Hematopoietic multipotent progenitor cell treated with erythropoietin and hydrocortisone succinate and interleukin-3 and kit ligand, for 6 days (in vitro differentiated cells): ENCODE measurements at places on chromosomes 13 and 19.

- no peak for DNase-seq
Measured at GRCh38 chr19:31152906-31153305, 196.3 kb downstream of the TSHZ3 start.

DNA sequence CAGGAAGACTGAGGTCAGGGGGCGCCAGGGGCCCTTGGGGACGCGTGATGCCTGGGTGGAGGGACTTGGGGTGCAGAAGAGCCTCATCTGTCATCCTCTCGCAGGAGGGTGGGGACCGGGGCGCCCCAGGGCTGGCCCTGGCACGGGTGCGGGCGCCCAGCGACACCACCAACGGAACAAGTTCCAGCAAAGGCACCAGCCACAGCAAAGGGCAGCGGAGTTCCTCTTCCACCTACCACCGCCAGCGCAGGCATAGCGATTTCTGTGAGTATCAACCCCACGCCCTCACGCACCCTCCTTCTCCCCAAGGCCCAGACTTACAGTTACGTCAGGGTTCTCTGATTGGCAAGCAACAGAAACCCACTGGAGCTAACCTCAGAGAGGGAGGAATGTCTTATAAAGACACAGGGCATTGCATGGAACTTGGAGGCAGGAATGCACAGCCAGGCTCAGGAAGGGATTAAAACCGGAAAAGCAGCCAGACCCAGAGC lies 29.4 kb downstream of the MARK4 start:
- DNase-seq: no peak

GRCh38 chr13:34816908-34817665 lies 125.0 kb upstream of the NBEA start:
- no peak for DNase-seq

- DNase-seq: no peak
Measured at GRCh38 chr19:41206456-41206855, 12.6 kb upstream of the AXL start.

DNA sequence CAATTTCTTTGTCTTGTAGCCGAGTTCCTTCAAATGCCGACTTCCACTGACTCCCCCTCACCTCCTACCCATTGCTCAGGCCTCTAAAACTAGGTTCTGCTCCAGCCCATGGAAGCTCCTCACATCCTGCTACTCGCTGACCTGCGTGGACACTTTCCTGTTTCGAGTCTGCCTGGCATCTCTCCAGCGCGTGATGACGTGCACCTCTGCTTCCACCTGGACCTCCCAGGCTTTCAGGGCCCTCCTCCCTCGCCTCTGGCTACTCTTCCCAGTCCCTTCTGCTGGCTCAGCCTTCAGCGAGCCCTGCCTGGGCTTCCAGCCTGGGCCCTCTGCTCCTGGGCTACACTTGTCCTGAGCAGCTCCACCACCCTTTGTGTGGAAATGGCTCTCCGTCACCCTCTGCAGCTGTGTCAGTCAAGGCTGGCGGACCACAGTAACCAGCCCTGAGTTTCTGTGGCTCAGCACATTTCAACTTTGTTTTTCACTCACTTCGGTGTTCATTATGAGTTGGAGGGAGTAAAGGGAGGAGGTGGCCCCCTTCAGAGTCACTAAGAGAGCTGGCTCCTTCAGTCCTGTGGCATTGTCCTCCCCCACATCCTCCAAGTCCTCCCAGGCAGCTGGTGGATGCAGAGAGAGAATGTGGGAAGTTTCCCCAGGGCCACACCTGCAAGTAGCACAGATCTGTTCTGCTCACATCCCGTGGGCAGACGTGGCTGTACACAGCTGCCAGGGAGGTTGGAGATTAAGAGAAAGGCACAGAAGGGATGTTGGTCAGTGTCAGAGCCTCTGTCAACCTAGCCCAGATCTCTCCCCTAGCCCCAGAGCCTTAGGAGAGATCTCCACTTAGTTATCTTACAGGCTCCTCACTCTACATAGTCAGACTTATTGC lies 49.4 kb downstream of the SERP2 start:
- DNase-seq: no peak

- DNase-seq: no peak
Measured at GRCh38 chr13:83620530-83621220, 261.6 kb downstream of the SLITRK1 start.

GRCh38 chr13:31032528-31033113 lies 100.2 kb downstream of the TEX26 start:
- DNase-seq: no peak

DNA sequence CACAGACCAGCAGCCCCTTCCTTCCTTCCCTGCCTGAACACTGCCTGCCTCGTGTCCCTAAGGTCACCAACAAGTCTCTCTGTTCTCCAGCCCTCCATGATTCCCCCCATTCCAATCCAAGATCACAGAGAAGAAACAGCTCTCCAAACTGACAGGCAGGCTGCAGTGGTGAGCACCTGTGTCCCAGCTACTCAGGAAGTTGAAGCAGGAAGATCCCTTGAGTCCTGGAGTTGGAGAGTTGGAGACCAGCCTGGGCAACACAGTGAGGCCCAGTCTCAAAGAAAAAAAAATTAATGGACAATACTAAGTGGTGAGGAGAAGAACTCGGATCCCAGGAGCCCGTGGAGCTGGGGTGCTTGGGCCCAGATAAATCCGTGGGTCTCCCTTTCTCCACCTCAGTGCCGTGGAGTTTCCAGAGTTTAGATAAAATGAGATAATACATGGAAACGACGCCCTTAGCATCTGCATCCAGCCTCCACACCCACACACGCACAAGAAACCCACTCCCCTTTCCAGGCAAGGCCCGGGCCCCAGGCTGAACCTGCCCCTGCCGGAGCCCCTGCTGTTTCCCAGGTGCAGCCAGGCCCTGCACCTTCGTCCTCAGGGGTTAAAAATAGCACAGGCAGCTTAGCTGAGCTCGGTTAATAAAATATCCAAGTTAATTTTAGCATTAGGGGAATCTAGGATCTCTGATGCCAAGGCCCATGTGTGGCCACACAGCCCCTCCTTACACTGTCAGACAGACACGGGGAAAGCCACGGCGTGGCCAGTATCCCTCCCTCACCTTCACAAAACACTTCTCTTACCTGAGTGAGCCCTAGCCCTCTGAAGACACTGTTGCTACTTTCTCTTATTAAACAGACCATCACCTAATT lies 4.7 kb downstream of the RASA3 start:
- DNase-seq: no peak
